MG63 (cell line): ENCODE measurements at places on chromosomes 6 and 20.

DNA sequence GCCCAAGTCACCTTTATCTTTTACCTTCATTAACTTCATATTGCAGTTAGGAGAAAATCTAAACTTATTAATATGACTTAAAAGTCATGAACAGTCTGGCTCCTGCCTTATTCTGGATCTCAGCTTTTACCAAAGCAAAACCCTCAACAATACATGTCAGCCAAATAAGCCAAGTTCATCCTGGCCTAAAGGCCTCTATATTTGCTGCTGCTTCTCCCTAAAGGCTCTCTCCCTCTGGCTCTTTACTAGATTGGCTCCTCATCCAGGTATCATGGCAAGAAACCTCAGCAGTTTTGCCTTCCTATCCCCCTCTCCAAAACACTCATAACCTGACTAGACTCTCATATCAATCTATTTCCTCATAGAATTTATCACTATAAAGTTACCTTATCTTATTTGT lies 11.1 kb downstream of the LMBRD1 start:
- DNase-seq = no peak

- peak; percentile 10 for DNase-seq
Measured at GRCh38 chr6:165769401-165769800, 106.4 kb upstream of the PDE10A start.

GRCh38 chr6:20711518-20711917 lies 177.3 kb downstream of the CDKAL1 start:
- DNase-seq = no peak

DNA sequence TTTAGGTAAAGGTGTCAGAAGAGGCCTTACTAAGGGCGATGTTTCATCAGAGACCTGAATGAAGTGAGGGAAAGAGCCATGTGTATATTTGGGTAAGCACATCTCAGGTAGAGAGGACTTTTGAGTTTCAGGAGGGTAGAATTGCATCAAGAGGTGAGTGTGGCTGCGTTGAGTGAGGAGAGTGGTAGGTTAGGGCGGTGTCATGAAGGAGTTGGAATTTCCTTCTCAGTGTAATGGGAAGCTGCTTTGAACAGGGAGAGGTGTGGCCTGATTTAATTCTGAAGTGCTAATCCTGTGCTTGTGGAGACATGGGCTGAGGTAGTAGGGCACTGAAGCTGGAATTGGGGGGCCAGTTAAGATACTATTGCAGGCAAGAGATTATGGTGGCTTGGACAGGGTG lies 53.9 kb downstream of the IGF2R start:
- DNase-seq = no peak

DNA sequence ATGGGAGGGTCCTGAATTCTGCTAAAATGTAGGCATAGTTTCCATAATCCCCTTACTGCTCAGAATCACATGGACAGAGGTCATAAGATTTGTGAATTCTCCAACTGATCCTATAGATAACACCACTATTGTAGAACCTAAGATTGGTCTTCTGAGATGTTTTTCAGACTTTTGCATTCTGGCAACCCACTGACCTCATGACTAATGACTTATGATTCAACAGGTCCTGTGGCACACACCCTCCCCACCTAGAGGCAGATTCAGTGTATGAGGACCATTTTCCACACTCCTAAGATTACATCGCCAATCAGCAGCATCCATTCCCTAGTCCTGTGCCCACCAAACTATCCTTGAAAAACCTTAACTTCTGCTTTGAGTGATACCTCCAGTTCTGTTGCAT lies 207.2 kb downstream of the BTBD9 start:
- peak; percentile 10 for DNase-seq

DNA sequence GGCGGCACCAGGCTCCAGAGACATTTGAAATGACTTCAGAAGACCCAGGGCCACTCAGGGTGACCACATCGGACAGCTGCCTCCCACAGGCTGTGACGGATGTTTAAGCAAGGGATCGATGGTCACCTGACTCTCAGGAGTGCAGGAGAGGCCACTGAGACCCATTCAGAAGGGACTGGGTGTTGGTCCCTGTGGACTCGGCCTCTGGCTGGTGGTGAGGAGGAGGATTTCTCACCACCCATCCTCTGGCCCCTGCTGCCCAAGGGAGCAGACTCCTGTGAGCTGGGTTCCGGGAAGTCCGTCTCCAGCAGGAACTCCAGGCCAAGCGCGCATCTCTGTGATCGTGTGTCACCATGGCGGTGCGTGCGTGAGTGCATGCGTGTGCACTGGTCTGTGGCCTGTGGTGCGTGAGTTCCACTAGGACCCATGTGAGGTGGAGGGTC lies 25.5 kb downstream of the NPEPL1 start:
- DNase-seq = no peak

DNA sequence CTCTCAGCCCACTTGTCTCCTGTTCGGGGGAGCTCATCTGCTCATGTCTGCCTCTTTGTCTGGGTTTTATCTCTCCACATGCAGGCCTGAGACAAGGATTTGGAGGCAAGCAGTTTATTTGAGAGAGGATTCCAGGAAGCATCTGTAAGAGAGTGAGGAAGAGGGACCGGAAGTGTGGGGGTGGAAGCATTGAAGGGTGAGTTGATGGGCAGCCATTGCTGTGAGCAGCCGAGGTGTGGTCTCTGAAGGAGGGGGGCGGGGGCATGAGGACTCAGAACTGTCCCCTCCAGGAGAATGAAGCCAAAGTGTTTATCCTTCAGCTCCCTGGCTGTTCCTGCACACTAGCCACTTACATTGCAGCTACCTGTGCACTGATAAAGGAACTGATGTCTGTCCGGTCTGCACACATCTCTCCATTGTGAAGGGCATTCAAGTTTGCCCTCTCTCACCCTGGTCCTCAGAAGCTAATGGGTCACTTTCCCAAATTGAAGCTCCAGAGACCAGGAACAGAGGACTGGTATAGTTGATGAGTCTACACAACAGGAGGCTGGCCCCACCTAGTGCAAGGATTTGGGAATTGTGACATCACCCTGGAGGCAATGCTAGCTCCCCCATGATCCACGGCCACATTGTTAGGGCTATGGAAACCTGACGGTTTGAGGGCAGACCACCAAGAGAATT lies 100.5 kb upstream of the FOXA2 start:
- peak; percentile 2 for DNase-seq

DNA sequence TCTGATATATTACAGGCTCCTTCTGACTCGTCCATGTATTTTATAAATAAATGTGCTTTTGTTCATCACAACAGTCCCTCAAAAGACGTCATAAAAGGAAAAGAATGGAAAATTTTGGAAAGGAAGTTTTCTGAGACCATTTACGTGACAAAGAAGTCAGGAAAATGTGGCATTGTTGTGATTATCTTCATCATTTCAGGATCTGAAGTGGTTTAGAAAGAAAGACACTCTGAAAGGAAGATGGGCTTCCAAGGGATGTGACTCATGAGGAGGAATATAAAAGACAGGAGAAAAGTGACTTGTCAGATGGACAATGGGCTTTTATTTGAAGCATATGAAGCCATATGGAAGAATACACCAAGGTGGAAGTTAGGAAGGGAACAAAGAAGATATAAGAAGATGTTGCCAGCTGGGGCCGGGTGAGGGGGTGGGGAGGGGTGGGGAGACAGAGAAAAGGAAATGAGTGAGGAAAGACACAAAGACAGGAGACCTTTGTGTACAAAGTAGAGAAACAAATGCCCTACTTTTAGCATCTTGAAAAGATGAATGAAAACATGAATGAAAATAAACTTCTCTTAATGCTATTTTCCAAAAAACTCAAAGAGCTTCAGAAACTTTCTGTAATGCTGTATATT lies 190.3 kb upstream of the PREP start:
- no peak for DNase-seq

DNA sequence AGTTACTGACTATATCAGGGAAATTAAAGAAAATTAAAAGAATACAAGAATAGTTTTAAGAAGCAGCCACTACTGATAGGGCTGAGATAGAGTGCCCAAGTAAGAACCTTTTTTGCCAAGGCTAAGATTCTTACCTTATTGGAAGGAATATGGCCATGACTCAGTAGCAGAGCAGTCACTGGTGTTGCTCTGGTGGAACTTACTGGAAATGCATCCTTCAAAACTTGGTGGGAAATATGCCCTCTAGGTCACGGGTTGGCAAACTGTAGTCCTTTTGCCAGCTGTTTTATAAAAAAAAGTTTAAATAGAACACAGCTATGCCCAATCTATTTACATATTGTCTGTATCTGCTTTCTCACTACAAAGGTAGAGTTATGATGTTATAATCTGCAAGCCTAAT lies 6.0 kb downstream of the HSF2 start:
- DNase-seq = peak; percentile 5

- DNase-seq = peak; percentile 74
Measured at GRCh38 chr20:8132484-8133309, 631 bp downstream of the PLCB1 start.

DNA sequence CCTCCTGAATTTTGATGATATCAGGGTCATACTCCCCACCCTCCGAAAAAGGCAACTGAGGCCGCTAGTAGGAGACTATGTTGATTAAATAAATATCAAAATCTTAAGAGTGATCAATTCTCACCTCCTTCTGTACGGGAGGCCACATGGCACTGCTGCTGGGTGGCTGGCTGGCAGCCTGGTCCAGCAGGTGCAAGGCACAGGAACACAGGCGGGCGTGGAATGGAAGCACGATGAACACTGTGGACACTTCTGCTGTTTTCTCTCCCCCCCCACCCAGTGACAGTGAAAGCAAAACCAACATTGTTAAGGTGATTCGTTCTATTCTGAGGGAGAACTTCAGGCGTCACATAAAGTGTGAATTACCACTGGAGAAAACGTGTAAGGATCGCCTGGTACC lies 9.7 kb upstream of the CLDN20 start:
- DNase-seq = no peak

DNA sequence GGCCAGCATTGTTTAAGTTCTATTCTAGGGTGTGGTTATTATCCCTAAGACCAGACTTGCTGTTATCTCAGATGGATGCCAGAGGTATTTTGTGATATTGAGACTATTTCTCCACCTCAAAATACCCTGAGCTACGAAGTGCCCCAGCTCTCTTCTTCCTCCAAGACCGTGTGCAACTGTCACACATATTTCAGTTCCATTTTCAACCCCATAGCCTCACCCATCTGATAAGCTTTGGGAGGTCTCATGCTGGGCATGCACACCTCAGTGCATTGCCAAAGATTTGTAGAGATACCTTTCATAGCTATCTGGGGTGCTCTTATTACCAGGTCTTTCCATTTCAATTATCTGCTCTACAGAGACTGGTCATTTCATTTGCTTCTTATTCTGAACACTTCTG lies 815.8 kb upstream of the EYS start:
- DNase-seq = no peak

DNA sequence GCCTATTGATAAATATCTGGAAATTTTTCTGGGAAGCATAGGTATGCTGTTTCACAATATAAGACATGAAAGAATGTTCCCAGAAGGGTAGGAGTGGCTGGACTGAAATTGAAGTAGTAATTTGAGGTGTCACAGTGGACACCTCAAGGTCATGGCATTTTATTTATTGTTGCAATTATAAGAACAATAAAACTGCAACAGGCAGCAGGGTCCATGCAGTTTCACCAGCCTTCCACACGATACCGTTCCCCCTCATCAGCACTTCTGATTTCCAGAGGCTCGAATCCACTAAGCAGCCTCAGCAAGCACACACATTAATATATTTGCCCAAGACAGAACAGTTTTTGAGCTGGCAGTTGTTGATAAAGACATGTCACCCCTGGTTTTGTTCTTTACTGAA lies 1037.4 kb downstream of the KIF16B start:
- DNase-seq = no peak
